ENCODE measurements at places on chromosomes 3 and 15.

GRCh38 chr3:70868561-70868960 lies 556.1 kb upstream of the MDFIC2 start:
- DNase-seq: no peak

DNA sequence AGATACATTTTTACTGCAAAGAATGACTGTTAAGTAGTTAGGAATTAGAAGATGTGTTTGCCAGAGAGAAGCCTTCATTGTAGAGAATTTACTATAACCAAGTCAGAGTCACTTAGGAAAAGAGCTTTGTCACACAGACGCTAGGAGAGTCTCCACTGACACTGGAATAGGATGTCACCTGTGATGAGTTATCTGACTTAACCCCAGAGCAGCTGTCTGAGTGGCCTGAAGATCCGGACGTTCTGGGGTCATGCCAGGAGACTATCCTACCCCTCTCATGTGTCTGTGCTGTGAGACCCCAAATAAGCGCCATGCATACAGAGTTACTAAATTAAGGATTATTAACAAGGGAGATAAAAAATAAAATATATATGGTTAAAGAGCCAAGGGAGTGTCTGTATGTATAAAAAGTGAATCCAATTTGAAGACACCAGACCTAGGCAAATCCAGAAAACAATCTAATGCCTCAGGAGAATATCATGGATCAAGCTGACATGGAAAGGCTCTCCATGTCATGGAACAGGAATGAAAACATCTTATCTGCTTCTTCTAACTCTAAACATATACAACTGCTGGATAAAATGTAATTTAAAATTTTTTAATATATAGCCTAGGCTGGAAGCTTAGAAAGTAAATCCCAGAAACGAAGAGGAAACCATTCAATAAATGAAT lies 43.5 kb downstream of the ITGB5 start:
- no peak for DNase-seq

GRCh38 chr3:16550676-16551341 lies 37.3 kb upstream of the RFTN1 start:
- DNase-seq: peak; percentile 32

- DNase-seq: no peak
Measured at GRCh38 chr15:31101262-31102038, at the start of gene TRPM1. TSS of gene TRPM1 (minus strand) at chr15:31101725. CDS start at chr15:31081355, 20,370 bp downstream.

DNA sequence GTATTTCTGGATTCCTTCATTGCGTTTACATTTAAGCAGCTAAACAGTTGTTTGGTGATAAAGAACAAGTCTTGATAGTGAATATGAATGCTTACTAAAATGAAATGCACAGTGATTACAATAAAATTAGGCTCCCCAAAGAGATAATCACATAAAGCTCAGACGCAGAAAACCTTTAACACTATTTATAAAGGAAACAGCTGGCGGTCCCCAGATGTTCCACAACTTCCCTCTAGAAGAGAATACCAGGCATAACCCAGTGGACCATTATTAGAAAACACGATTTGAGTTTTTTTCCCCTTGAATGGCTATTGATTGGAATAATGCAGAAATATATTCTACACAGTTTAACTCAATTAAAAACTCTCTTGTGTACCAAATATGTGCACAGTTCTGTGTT lies 573.2 kb downstream of the DIPK2A start:
- DNase-seq: no peak

DNA sequence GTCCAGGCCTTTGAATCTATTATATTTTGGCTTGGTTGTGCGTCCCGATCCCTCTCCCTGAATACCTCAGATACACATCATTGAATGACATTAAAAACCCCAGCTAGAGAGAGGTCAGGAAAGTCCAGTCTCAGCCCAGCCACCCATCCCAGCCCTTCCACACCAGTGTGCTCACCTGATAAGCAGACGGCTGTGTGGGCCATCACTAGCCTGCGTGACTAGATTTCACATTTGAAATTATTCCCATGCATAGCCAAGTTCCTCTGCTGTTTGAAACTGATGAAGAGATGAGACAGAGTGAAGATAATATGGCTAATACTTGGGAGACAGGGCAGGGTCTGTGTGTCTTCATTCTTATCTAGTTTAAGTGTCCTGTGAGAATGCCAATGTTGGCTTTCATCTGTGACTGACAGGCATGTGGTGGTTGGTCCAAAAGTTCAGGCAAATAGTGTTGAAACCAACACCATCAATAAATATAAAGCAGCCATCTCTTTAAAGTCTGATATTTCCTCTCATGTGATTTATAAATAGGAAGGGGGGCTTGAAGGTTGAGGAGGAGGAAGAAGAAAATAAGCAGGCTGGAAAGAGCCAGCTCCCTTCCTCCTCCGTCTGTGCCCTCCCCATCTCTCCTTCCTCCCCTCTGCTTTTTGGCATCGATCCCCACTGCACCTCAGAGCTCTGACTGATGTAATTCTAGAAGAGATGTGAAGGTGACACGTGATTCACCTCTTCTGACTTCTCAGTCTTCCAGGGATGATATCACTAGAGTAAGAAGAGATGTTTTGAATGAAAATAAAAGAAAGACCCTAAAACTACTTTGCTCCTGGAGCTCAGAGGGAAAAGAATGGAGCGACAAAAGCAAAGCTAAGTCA lies 5.1 kb downstream of the FAM43A start:
- DNase-seq: no peak

DNA sequence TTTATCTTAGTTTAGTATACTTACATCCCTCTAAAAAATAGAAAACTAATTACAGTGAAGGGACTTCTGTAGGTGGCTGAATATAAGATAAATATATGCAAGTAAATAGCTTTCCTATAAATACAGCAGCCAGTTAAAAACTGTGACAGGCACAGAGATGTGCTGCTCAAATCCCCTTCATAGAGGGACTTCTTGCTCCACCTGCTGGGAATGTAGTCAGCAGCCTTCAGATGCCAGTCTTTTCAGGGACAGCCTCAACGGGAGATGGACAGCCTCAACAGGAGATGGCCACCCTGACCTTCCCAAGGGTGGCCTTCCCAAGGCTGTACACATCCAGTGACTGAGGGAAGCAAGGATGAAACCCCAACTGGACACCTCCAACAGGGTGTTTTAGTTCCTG lies 15.7 kb upstream of the PRR23E start:
- no peak for DNase-seq

DNA sequence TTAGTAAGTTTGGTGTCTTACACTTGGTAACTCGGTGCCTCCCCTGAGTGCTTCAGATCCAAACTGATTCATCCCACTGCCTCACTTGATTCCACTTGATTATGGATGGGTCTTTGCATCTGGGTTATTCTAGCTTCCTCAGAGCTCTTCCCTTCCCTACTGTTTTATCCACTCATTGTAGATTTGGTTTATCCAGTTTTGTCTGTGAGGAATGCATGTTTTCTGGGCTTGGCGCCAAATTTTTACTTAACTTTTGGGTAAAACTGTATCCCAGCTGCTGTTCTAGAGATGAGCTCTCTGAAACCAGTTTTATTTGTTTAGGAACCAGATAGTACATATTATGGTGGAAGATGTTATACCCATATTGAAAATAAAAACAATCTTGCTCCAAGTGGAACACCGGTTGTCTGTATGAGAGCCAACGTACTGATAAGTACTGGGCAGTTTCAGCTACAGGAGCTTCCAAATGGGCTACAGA lies 20.9 kb downstream of the RAD54L2 start:
- no peak for DNase-seq

- no peak for DNase-seq
Measured at GRCh38 chr3:151838574-151839312, 24.8 kb downstream of the AADAC start.

DNA sequence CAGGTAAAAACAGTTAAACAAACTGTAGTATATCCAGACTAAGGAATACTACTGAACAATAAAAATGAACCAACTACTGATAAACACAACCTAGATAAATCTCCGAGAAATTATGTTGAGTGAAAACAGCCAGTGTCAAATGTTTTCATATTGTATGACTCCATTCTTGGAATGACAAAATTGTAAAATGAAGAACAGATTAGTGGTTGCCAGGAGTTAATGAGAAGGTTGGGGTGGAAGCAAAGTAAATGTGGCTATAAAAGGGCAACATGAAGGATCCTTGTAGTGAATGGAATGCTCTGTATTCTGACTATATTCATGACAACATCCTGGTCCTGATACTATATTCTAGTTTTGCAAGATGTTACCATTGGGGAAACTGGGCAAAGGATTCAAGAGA lies 27.5 kb upstream of the ACKR4 start:
- DNase-seq: no peak

DNA sequence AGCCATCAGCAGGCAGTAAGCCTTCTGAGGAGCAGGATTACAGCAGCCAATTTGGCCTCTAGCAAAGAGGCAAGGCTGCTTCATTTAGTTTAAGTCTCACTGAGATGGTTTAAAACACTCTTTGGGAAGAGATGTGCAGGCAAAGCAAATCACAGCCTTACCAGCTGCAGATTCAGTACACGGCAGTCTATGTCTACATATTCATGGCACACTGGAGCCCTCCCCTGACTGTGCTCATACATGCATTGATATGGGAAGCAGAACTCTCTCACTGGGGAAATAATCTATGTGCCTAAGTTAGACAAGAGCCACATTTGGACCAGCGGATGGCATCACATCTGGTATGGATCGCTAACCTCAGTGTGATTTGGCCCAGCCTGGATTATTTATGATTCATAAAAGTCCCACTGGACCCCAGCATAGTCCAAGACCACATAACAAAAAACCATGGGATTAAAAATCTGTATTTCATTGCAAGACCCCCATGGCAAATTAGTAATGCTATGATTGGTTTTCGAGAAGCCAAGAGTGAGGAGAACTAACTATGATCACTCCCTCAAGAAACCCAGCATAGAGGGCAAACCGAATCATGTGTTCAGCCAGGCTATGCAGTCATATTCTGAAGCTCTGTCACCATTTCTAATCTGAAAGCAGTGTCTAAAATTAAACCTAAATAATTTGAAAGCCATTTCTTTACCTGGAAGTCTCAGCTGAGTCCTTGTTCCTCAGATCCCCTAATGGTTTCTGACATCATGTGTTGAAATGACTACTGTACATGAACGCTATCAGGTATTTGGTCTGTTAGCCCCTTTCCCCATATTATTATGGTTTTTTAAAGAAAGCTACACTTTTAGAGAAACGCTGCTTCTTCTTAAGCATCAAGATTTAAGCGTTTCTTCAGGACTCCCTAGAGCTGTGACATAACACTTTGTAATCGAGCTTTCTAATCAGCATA lies 1.2 kb downstream of the PRICKLE2 start:
- peak; percentile 28 for DNase-seq

All from anterior cingulate cortex (tissue), 58 donors.